T-helper 2 cell (primary cell): ENCODE measurements at places on chromosomes 16 and 17.

DNA sequence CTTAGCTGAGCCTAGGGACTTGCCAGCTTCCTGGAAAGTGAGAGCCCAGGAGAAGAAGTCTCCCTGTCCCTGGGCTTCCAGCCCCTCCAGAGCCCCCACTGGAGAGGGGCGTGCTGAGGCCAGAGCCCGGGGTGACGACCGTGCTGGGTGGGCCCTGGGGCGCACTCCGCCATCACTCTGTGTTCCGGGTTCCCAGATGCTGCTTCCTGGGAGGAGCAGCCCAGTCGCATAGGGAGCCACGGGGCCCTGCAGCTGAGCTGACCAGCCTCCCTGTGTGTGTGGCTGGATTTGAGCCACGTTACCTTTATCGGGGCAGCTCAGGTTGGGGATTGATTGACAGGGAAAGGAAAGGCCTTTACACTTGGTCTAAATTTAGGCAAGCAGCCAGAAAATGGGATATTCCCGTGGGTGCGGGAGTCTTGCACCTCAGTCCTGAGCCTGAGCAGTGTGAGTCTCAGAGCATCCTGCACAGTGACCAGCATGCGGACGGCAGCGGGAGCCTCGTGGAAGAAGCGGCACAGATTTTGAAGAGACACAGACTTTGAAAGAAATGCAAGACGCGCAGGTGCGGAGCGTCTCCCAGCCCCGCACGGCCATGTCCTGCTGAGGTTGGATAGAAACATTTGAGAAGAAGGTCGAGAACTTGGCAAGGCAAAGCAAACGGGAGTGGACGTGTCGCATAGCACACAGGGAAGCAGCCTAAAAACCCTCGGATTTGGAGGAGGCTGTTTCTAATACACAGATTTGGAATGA is 51.3 kb upstream of the ZNF750 start:
- no peak for DNase-seq

- DNase-seq, result peak; percentile 41
Observed at GRCh38 chr17:76000016-76000754, 470 bp upstream of the CDK3 start.

GRCh38 chr16:80203821-80204220 is 337.0 kb upstream of the DYNLRB2 start:
- no peak for DNase-seq

GRCh38 chr17:17572010-17572785 is 19.3 kb downstream of the PEMT start:
- no peak for DNase-seq

GRCh38 chr16:55480228-55480655 is 1.2 kb downstream of the MMP2 start:
- DNase-seq, result no peak

GRCh38 chr17:83100220-83100852 is 20.9 kb downstream of the METRNL start:
- DNase-seq, result no peak

DNA sequence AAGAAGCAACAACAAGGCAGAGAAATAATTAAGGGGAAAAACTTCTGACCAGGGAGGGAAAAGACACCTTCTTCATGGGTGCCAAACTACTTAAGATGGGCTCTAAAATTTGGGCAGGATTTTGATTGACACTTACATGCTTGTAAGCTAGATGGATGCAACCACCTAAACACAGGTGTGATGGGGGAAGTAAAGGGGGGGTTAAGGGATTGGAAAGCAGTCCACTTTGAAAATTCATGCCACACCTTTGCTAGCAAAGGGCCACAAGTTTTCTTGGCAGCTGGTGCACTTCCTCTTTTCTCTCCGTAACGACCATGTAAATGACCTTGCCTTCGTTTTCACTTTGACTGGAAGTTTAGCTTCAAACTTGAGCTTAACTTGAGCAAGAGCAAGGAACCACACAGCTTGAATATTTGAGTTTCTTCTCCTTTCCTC is 14.3 kb upstream of the PRKAR1A start:
- no peak for DNase-seq

DNA sequence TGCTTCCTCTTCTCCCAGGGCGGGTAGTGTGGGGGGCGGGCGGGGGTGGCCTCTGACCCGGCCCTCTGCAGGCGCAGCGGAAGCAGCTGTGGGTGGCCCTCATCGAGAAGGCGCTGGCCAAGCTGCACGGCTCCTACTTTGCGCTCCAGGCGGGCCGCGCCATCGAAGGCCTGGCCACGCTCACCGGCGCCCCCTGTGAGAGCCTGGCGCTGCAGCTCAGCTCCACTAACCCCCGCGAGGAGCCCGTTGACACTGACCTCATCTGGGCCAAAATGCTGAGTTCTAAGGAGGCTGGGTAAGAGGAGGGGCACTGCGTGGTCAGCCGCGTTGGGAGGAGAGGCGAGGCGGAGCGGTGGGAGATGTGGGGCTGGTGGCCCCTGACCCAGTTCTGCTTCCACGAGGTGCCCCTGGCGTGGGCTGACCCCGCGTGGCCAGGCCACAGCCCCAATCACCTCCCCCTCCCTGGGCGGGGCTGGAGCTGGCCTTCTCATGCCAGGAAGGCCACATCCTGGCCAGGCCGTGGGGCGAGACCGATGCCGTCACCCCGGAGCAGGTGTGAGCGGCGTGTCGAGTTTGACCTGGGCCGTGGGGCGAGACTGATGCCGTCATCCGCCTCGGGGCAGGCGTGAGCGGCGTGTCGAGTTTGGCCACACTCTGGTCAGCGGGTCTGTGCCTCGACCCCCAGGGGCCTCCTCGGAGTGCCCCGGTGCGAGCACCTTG is 10.5 kb upstream of the PRR35 start:
- no peak for DNase-seq
